ENCODE measurements at places on chromosomes 2 and 18. TPM values are rescaled to one million over a fixed set of nuclear protein-coding genes. Genes with fewer than 3 reads are reported as not detected.

DNA sequence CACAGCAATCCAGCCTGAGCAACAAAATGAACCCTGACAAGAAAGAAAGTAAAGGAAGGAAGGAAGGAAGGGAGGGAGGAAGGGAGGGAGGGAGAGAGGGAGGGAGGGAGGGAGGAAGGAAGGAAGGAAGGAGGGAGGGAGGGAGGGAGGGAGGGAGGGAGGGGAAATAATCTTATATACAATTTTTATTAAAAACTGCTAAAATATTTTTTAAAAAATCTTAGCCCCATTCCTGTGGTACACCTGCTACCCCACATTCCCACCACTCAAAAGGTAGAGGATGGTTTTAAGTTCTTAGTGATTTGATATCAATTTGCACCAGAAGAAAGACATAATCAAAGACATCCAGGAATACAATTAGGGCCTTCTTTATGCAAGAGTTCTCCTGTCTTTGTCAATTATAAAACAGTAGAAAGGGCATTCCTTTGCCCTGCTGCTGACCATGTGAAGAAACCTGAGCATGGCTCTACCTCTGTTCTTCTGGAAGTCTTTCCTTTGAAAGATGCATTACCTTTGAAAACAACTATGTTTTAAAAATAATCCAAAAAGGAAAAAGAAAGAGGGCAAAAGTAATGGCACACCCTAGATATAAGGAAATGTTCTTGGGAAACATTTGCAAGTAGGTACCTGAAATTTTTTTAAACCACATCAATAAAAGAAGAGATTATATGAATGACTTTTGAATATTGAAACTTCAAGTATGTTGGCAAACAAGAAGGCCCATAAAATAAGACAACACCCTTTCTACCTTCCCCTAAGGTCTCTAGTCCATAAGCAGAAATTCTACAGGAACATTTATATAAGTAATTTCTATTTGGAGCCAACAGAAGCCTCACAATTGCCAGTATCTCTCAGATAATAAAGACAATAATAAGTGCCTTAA, 33.7 kb upstream of the ACVR2A start:
- DNase-seq: no peak

DNA sequence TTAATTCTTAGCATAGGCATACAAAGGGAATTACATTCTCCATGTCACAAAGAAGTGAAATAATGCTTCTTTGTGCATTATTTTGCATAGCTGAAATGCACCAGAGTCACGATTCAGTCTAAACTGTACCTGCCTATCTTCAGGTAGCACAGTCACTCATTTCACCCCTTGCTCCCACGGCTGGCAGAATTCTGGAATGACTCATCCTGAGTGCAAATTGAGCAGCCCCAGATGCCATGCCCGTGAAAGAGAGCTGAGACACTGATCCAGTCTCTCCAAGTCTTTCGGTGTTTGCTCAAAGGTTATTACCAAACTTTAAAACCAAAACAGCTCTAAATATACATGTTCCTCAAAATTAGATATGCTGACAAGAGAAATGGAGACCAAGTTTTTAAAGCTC, 168.3 kb upstream of the POU3F3 start:
- DNase-seq: no peak

- DNase-seq: no peak
Observed at GRCh38 chr18:69127873-69128500, 272.7 kb upstream of the DOK6 start.

- DNase-seq: no peak
Observed at GRCh38 chr2:215728504-215729065, 284.8 kb downstream of the MREG start.

DNA sequence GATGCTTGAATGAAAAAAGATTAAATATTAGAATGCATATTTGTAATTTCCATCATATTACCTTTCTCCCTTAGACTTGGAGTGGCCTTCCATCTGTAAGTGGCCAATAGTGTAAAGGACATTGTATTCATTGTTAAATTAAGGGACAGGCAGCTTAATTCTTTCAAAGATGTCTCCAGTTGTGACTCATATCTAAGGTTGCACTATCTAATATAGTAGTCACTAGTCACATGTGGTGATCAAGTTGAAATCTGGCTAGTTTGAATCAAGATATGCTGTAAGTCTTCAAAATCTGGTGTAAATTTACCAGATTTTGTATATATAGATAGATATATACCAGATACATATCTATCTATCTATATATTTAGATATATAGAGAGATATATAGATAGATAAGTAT, 52.4 kb upstream of the AGPS start:
- no peak for DNase-seq

- no peak for DNase-seq
Observed at GRCh38 chr18:76102156-76102555, 392.9 kb downstream of the ZNF516 start.

- no peak for DNase-seq
Observed at GRCh38 chr18:12306752-12307700, 1.0 kb upstream of the TUBB6 start.

DNA sequence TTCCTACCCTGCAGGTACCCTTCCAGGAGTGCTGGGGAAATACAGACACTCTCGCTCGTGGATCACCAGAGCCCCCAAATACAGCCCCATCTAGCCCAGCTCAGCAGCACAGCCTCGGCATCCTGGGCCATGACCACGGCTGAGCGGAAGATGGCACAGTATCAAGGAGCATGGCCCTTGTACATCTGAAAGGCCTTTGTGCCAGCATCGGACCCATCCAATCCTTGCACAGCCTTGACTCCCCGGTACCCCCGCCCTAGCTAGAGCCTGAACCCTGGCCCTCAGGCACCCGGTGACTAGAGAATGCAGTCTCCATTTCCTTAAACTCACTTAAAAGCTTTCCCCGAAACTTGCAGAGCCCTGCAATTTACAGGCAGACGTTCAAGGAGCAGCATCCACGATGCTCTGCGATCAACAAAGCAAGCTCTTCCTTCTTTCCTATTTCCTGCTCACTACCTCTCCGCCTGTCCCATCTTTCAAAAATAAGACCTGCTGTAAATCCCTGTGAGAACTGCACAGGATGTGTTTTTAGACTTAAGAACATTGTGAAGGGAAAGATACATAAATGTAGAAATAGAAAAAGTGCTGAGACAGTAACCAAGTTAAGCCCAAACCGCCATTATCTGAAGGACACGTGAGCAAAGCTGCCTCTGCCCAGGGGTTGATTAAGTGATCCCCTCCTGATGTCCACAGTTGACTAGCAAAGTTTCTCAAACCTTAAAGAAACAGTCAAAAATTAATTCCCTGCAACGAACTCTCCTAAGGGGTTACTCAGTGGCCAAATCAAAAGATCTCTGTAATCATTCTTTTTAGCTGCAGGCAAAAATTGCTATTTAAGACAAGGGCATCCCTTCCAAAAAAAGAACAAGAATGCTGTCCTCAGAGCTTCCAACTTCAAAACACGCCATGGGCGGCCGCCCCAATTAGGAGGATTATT, 48.5 kb downstream of the ZNF516 start:
- peak; percentile 36 for DNase-seq

GRCh38 chr2:69858261-69858660, 28.8 kb downstream of the GMCL1 start:
- no peak for DNase-seq

GRCh38 chr2:39379643-39380524, 57.2 kb downstream of the MAP4K3 start:
- DNase-seq: no peak

- DNase-seq: no peak
Observed at GRCh38 chr2:239318151-239318611, 82.6 kb downstream of the HDAC4 start.

DNA sequence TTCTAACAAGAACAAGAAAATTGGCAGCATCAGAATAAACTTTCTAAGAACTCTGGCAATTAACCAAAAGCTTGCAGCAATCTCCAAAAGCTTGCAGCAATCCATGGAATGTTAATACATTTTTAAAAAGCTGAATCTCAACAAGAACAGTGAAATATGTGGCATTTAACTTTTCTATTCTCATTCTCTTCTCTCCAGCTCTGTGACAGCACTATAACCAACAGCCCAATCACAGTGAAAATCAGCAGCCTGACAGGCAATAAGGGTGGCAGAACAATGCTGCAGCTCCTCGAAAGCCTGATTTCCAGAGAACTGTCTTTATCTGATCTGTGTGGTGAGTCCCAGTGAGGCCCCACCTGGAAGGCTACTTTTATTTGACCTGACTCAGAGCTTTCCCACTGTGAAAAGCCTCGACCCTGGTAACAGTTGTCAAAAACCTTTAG, 60.0 kb downstream of the TMEM131 start:
- no peak for DNase-seq

The SP140 gene
- total RNA-seq: 0.54 TPM

The UGT1A9 gene
- not detected for total RNA-seq

The PLGLB2 gene
- total RNA-seq: 7.4 TPM

The GAREM1 gene
- 9.5 TPM for total RNA-seq

Measured in mesothelial cell of epicardium (in vitro differentiated cells).